ENCODE measurements at places on chromosomes 13 and 19.

GRCh38 chr13:75399168-75399878 lies 82.6 kb downstream of the TBC1D4 start:
- DNase-seq: no peak

DNA sequence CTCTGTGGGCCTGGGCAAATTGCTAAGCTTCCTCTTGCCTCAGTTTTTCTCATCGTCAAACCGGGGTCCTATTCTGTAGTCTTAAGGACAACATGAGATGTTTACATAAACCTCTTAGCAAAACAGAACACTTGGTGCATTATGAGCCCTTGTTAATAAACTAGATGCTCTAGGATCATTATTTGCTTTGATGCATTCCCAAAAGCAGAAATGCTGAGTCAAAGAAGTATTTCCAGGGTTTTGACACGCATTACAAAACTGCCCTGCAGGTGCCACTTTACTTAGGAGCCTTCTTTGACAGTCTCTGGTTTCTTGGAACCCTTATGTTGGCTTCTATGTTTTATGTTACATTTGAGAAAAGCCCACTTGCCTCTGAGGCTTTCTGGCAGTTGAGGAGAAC lies 12.1 kb downstream of the AKAP11 start:
- no peak for DNase-seq

GRCh38 chr13:47790755-47791154 lies 210.3 kb downstream of the SUCLA2 start:
- DNase-seq: no peak

- DNase-seq: no peak
Measured at GRCh38 chr19:33348301-33349010, 25.1 kb upstream of the CEBPG start.

DNA sequence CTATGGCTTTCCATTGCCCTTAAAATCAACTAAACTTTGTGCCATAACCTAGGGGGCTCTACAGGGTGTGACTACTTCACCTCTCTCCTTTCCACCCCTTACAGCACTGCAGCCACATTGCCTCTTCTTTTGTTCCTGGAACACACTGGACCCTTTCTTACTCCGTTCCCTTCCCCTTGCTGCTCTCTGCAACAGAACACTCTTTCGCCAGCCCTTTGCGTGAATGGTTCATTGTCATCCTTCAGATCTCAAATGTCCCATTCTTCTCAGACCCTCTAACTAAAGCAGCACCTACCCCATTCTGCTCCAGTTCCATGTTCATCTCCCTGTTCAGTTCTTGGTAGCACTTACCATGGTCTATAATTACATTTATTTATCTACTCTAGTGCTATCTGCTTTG lies 208.3 kb downstream of the OXGR1 start:
- no peak for DNase-seq

GRCh38 chr19:30349131-30349730 lies 23.0 kb upstream of the ZNF536 start:
- DNase-seq: no peak

DNA sequence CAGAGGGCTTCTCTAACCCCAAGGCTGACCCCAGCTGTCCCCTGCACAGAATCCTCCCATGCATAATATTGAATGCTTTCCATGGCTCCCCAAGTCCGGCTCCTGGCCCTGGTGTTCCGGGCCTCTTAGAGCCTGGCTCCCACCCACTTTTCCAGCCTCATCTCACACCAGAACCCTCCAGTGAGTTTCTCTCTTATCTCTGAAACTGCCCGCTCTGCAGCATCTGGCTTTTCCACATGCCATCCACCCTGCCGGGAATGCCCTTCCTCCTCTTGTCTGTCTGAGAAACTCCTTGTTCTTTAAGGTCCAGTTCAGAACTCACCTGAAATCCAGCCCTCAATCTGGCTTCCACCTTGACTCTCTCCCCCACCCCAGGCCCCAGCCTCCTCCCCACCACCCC lies 6.8 kb downstream of the SYNGR4 start:
- DNase-seq: no peak

- DNase-seq: no peak
Measured at GRCh38 chr19:5957170-5957569, 20.8 kb downstream of the RANBP3 start.

DNA sequence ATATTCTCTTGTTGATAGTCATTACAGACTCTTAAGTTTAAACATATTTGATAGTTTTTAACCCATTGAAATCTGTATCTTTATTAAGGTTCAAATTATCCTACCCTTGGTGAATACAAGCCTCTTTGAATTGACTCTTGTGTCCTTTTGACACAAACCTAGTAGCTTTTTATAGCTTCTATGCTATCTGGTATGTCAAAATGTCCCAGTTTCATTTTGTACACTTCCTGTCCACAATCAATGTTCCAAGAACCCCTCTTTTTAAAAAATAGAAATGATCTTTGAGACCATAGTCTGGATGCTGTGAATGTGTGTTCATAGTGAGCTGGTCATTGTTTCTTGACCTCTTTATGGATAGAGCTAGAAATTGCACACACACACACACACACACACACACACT lies 39.2 kb upstream of the FGF14 start:
- no peak for DNase-seq

GRCh38 chr13:25733001-25733491 lies 318.8 kb downstream of the SHISA2 start:
- no peak for DNase-seq

GRCh38 chr19:48770266-48770665 lies 14.9 kb downstream of the FGF21 start:
- DNase-seq: no peak

DNA sequence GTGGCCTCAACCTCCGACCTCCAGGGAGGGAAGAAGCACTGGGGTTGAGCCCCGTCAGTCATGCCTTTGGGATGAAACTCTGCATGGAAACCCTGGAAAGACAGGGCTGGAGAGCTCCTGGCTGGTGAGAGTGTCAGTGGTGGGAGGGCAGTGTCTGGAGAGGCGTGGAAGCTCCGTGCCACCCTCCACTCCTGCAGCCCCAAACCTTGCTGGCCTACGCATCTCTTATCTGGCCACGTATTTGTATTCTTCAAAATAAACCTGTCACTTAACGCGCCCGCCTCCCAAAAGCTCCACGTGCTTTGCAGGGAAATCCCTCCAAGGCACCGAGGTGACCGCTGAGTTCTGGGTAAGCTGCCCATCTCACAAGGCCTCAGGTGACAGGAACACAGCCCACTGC lies 84.3 kb downstream of the TEX29 start:
- no peak for DNase-seq

- no peak for DNase-seq
Measured at GRCh38 chr13:48578516-48579164, 45.8 kb upstream of the RCBTB2 start.

DNA sequence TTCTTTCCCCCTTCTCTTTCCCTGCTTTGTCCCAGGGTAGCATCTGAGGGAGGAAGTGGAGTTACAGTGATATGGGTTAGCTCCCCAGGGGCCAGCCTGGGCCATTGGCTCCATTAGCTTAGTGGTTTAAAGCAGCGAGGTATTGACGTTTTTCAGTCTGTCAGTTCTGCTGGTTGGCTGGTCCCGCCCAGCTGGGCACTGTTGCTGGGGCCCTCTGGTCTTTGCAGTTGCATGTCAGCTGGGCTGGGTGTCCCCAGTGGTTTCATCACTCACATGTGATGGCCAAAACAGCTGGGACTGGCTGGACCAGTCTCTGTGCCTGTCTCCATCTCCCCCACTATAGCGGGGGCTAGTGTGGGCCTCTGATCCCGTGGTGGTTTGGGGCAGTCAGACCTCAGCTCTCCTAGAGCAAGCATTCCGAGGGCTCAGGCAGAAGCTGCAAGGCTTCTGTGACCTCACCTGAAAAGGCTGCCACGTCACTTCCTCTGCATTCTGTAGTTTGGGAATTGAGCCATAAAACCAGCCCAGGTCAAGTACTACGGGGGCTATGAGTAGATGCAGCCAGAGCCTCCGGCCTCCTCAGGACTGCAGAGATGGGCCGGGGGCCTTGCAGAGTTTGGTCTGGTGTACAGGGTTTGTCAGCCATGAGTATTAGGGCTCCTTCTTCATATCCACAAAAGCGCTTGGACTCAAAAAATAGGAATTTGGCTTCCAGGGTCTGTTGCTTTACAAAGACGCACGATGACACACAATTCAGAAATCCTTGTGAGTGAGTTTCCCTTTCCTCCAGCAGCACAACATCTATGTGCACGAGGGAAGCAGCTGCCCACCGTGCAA lies 30.0 kb downstream of the TSSK6 start:
- DNase-seq: no peak

- no peak for DNase-seq
Measured at GRCh38 chr13:112241288-112241687, 134.9 kb upstream of the SPACA7 start.

GRCh38 chr19:14459703-14460102 lies 15.5 kb downstream of the PTGER1 start:
- no peak for DNase-seq

- DNase-seq: no peak
Measured at GRCh38 chr19:46772170-46773017, 16.0 kb downstream of the SLC1A5 start.

- DNase-seq: no peak
Measured at GRCh38 chr13:40790154-40790616, 774 bp downstream of the SLC25A15 start.

DNA sequence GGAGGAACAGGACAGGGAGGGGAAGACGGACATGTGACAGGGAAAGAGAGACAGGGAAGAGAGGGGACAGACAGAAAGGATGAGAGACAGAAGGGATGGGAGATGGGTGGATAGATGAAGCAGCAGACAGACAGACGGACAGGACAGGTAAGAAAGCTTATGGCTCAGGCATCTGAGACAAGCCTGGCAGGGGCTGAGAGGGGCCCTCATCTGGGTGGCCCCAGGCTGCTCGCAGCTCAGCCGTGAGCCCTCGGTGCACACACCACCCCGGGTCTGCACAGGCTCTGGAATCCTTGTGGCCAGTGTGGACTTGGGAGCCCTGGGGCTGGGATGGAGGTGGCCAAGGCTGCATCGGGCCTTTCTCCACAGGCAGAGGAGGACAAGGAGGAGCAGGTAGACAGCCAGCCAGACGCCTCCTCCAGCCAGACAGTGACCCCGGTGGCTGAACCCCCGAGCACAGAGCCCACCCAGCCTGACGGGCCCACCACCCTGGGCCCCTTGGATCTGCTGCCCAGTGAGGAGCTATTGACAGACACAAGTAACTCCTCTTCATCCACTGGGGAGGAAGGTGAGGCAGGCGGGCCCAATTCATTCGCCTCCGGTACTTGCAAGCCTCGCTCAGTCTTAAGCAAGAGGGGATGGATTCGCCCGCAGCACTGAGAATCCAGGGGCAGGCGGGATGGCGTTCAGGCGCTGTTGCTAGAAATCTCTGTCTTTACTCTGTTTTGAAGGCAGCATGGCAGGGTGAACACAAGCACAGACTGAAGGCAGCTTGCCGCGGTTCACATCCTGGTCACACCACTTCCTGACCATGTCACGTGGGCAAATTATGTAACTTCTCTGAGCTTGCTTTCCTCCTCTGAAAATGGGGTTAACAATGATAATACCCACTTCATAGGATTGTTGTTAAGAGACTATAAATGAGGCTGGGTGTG lies 14.0 kb downstream of the GRAMD1A start:
- DNase-seq: no peak

DNA sequence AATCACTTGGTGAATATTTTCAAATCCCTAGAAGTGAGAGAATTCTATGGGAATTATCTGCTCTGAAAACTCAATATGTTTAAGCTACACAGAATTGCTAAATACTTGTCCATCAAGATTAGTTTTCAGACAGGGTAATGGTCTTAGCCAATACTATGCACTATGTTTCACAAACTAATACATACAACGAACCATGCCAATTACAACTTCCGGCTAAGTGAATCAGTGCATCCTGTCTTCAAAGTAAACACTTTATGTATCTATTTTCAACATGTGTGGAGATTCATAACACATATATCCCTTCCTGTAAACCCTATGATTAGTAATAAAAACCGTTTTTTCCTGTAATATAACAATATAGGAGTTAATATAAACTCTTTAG lies 181.5 kb downstream of the POSTN start:
- no peak for DNase-seq

GRCh38 chr19:12794971-12795381 lies 3.7 kb downstream of the JUNB start:
- no peak for DNase-seq

GRCh38 chr19:40217027-40217810 lies 965 bp downstream of the TTC9B start:
- DNase-seq: no peak

DNA sequence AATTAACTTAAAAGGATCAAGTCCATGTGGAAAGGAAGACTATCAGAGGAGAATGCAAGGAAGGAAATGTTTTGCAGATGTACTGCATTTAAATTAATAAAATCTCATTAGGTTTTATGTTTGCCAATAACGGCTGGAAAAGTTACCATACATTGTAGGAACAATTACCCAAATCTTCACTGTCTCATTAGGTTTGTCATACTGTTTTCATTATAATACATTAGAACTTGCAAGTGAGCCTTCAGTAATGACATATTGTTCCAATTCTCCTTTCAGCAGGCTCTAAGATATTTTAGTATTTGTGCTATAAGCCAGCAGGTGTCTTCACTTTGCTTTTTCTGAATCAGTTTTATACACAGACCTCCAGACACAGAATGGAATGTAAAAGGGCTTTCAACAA lies 661.6 kb upstream of the KLHL1 start:
- DNase-seq: no peak

- DNase-seq: no peak
Measured at GRCh38 chr19:3119071-3119595, 16.7 kb upstream of the GNA15 start.

DNA sequence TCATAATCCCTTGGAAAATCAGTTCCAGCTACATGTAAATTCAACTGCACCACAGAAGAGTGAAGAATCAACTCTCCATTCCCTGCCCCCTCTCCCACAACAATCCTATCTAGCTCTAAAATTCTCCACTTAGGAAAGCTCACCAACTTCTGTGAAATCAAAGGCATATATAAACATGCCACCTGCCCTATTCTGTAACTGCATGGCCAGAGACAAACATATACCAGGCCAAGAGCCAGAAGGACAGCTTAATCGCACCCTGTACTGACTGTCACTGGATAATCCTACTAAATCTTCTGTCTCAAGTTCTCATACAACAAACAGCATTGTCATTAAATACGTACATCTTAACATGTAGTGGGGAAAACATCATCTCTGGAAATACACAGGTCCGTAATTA lies 58.2 kb upstream of the EEF1AKMT1 start:
- no peak for DNase-seq

All from urinary bladder (tissue), 4 donors.